ENCODE measurements at places on chromosomes 7 and 10.

DNA sequence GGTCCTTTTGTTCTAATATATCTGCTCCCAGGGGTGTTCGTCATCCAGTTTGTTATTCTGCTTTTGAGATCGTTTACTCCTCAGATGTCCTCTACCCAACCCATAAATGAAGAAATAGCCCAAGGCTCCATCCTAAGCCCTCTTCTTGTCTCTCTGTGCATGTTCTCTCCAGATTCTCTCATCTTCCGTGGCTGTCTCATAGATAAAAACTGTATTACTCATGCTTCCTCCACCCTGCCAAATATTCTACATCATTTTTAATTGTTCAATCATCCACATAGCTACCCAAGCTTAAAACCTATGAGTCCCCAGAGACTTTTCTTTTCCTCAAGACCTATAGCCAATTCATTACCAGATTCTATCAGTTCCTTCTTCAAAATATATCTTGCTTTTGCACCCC lies 44.9 kb downstream of the CAV1 start:
- no peak for DNase-seq

DNA sequence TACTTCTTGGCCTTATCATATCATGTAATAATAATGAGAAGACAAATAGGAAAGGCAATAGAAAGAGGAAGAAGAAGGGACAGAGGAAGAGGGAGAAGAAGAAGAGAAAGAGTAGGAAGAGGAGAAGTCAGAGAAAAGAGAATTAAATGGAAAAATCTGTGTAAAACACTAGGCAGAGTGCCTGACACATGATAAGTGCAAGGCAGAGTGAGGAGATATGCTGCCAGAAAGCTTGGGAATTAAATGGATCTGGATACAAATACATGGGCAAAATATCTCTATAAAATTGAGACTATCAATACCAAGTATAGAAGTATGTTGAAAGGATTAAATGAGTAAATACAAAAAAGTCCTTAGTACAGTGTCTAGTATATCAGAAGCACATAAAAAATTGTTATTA lies 124.8 kb downstream of the CACNA2D1 start:
- DNase-seq = no peak

DNA sequence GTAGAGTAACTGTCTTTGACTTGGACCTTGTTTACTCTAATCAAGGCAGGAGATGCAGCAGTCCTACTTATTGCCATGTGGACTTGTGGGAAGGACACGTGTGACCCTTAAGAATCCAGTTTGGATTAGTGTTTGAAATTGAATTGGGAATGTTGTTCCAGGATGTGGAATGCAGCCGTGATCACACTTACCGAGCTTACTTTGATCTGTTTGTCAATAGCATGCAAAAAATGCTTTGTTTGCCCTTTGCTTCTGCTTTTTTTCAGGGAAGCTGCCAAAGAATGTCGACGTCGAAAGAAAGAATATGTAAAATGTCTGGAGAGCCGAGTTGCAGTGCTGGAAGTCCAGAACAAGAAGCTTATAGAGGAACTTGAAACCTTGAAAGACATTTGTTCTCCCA lies 84.7 kb downstream of the CREM start:
- no peak for DNase-seq

DNA sequence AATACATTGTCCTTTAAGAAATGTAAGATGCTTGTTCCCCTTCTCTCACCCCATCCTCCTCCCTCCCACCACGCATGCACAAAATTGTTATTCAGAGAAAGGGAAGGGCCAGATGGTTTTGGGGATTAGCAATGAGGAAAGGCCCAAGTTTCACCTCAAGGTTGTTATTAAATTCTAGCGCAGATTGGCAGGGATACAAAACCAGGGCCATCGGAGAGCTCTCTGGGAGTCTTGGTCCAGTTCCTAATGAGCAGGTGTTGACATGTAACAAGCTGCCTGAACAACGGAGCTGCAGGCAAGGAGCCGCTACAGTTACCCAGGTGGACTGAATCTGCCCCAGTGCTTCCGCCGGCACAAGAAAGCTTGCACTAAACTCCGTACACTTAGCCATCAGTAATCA lies 9.7 kb upstream of the ANK3 start:
- no peak for DNase-seq

- no peak for DNase-seq
Measured at GRCh38 chr10:117653170-117653515, 110.6 kb downstream of the EMX2 start.

GRCh38 chr10:57142925-57143576 lies 782.0 kb upstream of the ZWINT start:
- DNase-seq = no peak

GRCh38 chr7:40763319-40764287 lies 628.8 kb downstream of the SUGCT start:
- DNase-seq = no peak

GRCh38 chr10:22321924-22322640 lies 1.2 kb downstream of the BMI1 start:
- no peak for DNase-seq

DNA sequence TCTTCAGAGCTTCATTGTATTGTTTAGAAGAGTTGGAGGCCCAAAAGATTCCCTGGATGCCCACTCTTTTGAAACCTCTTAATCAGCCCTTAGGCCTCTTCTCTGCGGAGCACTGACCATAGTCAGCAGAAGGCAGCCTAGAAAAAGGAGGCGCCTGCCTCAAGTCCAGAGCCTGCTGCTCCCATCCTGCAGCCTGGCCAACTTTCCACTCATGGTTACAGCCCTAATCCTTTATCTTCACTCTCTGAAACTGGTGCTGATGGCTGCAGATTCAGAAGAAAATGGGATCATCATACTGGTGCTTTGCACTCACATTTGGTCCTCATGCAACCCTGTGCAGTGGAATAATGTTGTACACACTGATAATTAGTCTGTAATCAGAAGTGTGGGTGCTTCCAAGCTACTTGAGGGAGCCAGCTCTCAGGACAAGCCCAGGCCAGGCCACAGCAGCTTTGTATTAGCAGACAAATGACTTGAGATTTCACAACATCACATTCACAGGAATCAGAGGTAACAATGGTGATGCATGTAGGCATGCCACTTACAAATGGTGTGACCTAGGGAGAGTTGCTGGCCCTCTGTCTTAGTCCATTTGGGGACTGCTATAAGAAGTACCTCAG lies 272.9 kb downstream of the GALNT17 start:
- no peak for DNase-seq

DNA sequence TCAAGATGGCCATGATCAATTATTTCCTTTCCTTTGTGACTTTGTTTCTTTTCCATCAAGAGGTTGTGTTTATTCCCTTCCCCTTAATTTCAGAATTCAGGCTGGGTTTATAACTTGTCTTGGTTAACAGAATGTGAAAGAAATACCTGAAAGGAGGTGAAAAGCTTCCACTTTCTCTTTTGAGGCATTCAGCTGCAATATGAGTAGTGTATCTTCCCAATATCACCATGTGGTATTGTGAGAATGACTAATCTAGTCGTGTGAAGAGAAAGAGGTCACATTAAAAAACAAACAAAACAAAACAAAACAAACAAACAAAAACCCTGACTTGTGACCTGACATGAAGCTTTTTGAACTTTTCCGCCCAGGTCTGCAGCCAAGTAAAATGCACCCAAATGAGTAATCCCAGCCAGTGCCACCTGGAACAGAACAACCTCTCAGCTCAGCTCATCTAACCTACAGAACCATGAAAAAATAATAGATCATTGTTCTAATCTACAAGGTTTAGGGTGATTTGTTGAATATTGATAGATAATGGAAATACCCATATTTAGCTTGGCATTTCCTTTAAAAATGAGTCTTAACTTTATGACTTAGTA lies 70.8 kb upstream of the TEX47 start:
- no peak for DNase-seq

DNA sequence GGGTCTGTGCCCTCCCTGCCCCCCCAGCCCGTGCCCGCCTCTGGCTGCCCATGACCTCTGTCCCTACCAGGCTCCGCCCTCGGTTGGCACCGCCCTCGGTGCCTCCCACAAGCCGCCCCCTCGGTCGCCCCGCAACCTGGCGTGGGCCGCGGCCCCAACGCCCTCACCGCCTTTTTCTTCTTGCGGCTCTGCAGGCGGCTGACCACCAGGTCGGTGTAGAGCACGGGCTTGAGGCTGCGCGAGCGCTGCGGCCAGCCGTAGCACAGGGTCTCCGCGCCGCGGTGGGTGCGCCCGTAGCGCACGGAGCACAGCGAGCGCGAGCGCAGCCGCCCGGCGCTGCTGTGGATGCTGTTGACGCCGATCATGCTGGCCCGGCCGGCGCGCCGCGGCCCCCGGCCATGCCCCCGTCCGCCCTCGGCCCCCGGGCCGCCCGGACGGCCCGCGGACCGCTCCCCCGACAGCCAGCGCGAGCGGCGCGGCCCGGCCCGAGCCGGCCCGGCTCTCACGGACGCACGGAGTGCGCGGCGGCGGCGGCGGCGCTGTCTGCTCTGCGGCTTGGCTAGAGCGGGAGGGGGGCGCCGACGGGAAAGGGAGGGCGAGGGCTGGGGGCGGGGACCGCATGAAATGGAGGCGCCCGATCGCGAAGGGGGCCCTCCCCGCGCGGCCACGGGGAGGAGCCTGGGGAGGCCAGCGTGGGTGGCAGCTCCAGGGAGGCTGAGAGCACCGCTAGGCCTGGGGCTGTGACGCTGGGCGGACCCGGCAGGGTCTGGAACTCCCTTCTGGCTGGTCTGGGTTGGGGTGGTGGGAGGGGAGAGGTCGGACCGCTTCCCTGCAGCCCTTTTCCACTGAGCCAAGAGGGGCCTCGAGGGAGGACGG lies 9.6 kb downstream of the PSD start:
- DNase-seq = peak; percentile 83

- no peak for DNase-seq
Measured at GRCh38 chr10:130615457-130615856, 479.3 kb downstream of the GLRX3 start.

DNA sequence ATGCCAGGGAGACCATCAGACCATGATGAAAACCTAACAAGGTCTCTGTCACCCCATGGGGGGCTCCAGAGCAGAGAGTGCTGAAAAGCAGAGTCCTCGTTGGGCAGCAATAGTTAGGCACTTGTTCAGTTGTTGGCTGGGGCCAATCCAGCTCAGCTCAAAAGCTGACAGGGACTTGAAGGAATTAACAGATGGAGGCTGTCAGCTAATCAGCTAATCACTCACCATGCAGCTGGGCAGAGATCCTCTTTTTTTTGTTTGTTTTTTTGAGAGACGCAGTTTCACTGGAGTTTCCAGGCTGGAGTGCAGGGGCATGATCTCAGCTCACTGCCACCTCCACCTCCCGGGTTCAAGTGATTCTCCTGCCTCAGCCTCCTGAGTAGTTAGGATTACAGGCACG lies 18.1 kb downstream of the CEP55 start:
- DNase-seq = no peak

DNA sequence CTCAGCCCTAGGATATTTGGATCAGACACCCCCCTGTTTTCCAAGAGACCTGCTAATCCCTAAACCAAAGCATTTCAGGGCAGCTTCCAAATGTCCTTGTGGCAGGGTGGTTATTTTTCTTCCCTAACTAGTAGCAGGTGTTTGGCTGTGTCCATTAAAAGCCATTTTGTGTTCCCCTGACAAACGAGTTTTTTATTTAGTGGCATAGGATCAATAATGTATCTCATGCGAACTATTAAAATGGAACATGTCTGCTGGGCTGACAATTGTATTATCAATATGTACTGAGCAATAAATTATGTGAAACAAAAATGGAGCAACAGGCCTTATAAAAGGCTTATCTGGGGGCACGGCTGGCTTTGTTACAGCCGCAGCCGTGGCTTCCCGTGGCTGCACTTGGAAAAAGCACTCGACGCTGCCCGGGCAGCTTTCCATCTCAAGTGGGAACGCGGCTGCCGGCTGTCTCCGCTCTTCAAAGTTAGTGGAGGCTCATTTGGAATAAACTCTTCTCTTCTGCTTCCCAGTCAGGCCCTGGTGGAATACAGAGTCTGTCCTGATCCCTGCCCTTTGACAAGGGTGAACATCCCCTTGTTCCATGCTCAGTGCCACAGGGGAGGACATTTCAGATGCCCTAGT lies 554.3 kb downstream of the TYW1 start:
- no peak for DNase-seq

- no peak for DNase-seq
Measured at GRCh38 chr7:138887085-138887710, 89.2 kb upstream of the ATP6V0A4 start.
